ENCODE measurements at places on chromosomes 12 and 14.

DNA sequence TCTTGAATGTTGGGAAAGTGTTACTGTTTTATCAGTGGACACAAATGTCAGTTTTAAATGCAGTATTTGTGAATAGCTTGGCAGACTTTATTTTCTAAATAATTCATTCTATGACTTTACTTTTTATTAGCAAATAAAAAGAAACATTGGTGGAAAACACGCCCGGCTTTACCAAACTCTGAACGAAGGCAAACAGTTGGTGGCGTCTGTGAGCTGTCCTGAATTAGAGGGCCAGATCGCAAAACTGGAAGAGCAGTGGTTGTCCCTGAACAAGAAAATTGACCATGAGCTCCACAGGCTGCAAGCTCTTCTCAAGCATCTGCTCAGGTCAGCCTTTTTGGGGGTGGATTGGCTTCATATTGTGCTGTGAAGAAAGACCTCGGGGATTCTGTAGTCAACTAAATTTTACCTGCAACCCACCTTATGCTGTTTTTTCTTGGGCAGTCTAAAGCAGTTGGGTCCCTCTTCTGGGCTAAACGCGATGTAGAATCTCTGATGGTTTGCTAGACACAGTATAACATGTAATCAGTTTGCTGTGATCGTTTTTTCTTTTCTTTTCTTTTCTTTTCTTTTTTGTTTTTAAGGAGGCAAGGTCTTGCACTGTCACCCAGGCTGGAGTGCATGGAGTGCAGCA is 156.4 kb downstream of the ESR2 start:
- no peak for DNase-seq

- DNase-seq: no peak
Measured at GRCh38 chr14:104280902-104281767, 142.7 kb downstream of the KIF26A start.

- no peak for DNase-seq
Measured at GRCh38 chr14:69572030-69572840, 2.4 kb downstream of the CCDC177 start.

GRCh38 chr12:82746668-82747067 is 60.0 kb downstream of the TMTC2 start:
- no peak for DNase-seq

DNA sequence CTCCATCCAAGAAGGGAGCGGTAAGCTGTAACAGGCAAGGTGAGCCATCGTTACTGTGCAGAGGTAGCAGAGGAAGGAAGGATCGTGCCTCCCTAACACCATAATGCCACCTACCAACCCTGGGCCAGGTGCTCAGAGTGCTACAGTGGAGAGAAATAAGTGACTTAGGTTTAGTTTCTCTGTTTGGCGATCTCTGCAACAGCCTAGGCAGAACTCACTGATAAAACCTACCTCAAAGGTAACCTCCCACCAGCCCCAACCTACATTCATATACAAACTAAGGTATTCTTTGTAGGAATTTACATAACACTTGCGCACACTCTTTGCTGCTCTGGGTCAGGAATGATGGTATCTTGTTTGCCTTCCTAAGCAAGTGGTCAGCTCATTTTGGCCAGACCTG is 93.4 kb upstream of the TMEM132D start:
- DNase-seq: no peak

- no peak for DNase-seq
Measured at GRCh38 chr12:238736-239398, 23.8 kb downstream of the SLC6A13 start.

DNA sequence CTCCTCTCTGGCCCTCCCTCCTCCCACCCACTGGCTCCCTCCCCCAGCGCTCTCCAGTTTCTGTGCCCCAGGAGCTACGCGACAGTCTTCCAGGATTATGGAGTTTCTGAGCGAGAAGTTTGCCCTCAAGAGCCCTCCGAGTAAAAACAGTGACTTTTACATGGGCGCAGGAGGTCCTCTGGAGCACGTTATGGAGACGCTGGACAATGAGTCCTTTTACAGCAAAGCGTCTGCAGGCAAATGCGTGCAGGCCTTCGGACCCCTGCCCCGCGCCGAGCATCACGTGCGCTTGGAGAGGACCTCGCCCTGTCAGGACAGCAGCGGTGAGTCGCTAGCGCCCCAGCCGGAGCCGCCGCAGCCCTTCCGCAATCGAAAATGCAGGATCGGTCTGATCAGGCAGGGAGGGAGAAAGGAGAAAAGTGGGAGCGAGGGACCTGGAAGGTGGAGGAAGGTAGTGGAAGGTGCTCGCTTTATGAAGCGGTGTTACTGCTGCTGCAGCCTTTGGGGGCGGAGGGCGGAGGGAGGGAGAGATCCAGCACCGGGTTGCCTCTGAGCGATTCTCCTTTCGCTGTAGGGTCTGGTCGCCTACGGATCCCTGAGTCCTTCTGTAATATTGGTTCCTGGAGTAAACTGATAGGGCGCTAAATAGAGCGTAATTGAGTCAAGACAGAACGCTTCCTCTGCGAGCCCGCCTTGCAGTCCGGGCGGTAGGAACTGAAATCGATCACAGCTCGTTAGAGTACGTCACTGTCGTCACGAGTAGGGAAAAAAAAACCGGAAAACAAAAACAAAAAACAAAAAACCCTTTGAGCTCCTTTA is at the start of gene ALX1:
Gene ALX1 (plus strand): TSS at position 56 of the 819 bp plus-strand sequence. CDS start 42 bp downstream, at position 98.
- DNase-seq: no peak

- DNase-seq: no peak
Measured at GRCh38 chr14:68444449-68445168, 348.3 kb downstream of the ZFP36L1 start.

DNA sequence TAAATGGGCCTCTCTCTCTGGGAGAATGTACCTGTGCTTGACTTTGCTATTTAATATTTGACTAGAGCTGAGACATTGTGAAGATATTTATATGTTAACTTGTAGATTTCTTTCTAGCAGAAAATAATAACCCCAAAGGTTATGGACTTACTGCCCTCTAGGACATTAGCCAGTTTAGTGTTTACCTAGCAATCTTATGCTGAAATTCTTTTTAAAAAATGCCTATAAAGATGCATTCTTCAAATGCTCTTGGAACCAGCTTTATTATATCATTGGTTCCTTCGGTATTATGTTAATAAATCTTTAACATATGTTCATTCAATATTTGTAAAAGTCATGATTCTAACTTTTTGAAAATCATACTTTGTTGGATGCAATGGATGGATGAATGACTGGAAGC is 28.0 kb downstream of the GPR19 start:
- DNase-seq: no peak

DNA sequence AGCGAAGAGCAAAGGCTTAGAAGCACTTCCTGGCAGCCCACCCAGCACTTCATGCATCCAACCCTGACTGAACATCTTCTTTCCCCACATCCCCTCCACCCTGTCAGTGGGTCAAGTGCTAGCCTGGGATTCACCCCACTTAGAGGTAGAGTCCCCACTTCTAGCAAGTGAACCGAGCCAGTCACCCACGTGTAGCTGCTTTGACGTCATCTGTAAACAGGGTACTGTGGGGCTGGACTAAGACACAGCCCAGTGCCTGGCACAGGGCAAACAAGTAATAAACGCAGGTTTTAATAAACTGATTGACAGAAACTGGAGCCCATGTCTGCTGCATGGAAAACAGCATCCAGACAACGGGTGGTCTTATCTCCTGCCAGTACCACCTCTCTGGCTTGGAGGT is 61.7 kb downstream of the ITPK1 start:
- no peak for DNase-seq
